ENCODE measurements at places on chromosomes 6 and 20.
A peak's percentile ranks its signal among the peaks of the same experiment; 100 is the strongest.

DNA sequence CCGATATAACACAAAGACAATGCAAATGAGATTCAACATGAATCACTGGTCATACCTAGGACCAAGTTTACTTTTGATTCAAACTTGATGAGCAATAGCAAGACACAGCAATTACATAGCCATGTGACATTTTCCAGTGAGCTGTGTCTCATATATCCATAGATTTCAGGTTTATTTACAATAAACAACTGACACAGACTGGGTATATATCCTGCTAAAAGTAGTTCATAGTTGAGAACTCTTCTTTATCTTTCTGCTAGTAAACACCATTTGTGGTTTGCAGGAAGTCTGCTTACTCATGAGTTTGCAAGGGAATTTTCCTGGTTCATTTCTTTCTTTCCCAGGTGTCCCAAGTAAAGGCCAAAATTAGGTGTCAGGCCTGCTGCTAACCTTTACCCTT is 343.4 kb downstream of the KIF16B start:
- peak; percentile 11 for DNase-seq

- no peak for DNase-seq
Measured at GRCh38 chr6:6024220-6024619, 17.5 kb upstream of the NRN1 start.

GRCh38 chr20:58893355-58894120 is 41.0 kb downstream of the GNAS start:
- DNase-seq = peak; percentile 60

DNA sequence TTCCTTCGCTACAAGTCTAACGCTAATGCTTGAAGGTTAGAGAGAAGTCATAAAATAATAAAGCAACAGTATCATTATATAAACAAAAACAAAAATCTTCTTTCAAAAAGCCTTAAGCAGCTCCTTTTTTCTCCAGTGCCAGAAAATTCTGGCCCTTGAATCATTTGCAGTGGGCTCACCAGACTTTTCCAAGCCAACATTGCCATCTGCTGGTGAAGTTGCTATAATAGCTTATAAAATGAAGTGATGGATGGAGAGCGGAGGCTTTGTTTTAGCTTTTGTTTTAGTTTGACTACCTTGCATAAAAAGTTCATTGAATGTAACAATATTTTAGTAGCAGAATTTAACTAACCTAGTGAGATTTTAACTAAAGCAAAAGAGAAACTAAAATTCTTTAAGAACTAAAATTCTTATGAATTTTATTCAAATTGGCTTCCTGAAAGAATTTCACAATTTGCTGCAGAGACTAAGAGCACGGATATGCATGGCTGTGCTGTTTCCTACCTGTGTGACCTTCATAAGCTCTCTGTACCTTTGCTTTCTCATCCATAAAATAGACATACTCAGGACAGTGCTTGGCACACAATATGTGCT is 44.8 kb upstream of the SLC2A12 start:
- DNase-seq = peak; percentile 72

GRCh38 chr6:3426927-3427686 is 29.7 kb downstream of the SLC22A23 start:
- DNase-seq = no peak

GRCh38 chr20:1299522-1299921 is 29.4 kb downstream of the SDCBP2 start:
- DNase-seq = no peak

- DNase-seq = no peak
Measured at GRCh38 chr20:22986601-22987000, 48.5 kb upstream of the SSTR4 start.

- DNase-seq = no peak
Measured at GRCh38 chr6:113065611-113066010, 718.5 kb downstream of the RFPL4B start.

DNA sequence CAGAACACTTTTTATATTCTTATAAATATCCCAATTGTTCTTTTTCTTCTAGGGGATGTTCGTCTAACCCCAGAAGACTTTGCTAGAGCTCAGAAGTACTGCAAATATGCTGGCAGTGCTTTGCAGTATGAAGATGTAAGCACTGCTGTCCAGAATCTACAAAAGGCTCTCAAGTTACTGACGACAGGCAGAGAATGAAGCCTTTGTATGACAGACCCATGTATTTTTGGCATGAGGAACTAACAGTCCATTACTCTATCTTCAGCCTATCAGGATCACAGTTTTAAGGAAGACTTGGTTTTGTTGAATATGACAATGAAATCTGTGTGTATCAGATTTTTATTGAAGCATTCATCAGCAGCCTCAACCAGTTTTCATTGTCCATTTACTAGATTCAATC is 71.4 kb downstream of the VTA1 start:
- no peak for DNase-seq

DNA sequence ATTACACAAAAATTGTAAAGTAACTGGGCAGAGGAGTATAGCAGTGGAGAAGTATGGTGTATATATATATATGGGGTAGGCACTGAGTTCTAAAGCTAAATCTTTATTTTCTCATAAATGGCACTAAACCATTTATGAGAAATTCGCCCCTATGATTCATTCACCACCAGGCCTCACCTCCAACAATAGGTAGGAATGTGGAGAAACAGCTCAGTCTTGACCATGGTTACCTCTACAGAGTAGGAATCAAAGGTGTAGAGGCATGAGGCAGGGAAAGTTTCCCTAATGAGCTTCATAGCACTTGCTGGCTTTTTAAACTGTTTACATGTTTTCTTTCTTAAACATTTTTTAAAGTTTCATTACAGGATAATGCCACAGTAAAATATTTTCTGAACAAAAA is 36.9 kb upstream of the SUMO4 start:
- DNase-seq = peak; percentile 84

DNA sequence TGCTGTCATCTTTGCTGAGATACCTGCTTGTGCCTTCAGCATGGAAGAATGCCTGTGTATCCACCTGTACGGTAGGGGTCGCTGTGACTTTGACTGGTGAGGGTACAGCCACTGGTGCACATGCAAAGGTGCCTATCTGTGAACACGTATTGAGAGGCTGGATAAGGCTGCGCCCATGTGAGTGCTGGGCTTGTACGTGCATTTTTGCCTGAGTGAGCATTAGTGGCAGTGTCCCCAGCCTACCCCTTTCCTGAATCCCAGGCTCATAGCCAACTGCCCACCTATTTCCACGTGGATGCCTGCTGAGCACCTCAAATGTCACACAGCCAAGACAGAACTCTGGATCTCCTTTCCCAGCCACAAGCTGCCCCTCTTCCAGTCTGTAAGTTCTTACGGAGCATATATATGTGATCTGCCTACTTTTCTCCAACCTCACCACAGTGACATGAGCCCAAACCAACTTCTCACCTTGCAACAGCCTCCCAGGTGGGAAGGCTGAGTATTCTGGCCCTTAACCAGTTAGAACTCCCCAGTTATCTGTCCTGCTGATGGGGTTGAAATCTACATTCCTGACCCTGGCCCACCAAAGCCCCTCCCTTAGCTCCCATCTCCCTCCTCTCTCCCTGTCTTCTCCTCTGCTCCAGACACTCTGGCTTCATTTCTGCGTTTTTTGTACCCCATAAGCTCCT is 1.1 kb upstream of the SLC2A10 start:
- DNase-seq = peak; percentile 67

DNA sequence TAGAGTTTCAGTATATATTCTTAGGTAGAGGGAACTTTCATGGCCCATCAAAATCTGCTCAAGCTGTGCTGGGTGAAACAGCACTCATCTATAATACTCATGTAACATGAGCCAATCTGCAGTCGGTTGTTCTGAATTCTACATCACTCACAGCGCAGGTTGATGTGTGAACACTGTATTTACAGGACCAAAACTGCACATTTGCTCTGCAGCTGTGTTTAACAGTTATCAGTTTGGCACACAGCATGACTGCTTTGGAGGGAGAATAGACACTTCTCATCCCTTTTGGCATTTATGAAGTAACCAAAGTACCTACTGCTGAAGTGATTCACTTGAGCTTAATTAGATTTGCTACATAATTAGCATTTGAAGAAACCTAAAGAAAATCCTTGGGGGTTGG is 225.1 kb downstream of the BCKDHB start:
- DNase-seq = no peak

Data from epithelial cell of esophagus (primary cell).